ENCODE measurements at places on chromosomes 13 and 19.

DNA sequence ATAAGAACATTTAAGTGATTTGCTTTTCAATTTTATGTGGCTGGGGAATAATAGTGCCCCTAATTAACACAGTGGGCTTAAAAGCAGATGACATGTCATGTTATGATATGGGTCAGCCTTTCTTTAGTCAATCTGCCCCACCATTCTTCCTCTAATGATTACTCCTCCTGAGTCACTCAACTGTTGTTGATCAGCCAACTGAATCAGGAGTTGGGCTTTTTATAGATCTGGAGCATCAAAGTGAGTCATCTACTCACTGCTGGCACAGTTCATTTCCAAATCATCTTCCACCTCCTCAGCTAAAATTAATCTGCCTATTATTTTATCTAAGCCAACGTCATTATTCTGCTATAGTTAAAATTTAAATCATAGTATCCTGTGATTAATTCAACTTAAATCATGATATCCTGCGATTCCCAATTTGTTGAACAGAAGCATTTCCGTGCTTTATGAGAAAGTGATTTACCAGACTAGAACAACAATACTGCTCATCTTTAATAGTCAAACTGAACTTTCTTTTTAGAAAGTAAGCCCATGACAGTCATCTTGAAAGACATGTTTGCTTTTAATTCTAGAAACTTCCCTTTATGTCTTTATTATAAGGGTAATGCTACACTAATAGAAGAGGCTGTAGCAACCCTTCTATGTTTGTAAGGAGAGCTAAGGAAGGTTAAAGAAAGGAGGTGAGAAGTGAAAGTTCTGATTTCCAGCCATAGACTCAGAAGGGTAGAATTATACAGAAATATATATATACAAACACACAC is 551.4 kb downstream of the TBC1D4 start:
- no peak for DNase-seq

DNA sequence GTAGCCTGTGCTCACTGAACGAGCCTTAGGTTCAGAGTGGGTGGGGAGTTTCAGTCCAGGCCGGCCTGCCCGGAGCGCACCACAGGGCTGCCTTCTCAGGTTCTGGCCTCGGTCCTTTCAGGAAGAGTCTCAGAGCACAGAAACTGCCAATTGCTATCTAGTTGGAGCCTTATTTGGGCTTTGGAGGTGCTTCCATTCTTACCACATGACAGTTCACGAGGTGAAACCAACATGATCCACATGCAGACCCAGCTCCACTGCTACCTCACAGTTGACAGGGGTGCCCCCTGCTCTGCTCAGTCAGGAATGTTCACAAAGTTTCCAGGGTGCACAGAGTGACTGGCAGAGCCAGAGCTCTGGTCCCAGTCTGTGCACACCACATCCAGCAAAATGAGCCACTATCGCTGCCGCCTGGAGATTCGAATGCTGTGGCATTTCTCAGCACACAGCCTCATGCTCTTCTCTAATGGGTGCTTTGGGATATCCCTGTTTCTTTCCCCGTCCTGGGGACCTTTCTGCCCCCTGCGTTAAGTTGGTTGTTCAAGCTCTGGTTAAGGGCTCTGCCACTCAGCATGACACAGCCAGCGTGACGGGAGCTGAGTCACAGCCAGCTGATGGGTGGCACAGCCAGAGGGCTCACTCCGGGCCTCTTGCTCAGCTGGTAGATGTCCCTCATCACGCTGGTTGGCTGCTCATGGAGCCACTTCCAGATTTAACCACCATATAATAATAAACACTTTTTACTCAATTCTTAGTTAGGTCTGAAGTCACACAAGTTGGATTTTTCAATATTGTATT is 7.5 kb upstream of the SACS start:
- no peak for DNase-seq

- no peak for DNase-seq
These were observed 16.4 kb upstream of the EMP3 start for GRCh38 chr19:48308631-48309586.

GRCh38 chr19:17555929-17556813 is 722 bp downstream of the COLGALT1 start:
- peak; percentile 11 for DNase-seq

DNA sequence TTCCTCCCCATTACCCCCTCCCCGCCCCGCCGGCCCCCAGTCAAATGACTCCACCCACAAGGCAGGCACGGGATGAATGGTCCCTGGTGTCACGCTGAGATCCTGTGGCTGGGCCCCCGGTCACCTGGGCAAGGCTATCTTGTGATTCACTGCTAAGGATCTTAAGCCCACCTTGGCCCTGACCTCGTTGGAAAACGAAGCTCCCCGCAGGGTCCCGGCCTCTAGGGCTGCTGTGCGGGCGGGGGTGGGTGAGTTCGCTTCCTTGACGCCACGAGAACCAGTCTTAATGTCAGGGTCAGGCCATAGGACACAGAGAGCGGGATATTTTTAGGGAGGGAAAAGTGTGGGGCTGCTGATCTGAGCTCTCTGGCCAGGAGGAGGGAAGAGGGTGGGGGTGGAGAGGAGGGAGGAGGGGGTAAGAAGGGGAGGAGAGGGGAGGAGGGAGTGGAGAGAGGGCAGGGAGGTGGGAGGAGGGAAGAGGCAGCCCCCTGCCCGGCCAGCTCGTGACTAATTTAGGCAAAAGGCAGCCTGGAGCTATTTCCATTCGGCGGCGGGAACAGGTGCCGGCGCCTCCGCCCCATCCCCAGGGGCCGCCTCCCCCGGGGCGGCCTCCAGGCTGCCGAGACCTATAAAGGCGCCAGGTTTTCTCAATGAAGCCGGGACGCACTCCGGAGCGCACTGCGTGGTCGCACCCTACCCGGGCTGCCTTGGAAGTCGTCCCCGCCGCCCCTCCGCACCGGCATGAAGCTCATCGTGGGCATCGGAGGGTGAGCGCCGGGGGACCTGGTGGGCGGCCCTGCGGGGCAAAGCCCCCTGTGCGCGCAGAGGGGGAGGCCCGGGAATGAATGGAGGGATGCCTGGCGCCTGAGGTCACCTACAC is at the start of gene NMRK2:
TSS of gene NMRK2 (plus strand) at position 139 of the 880 bp plus-strand sequence. CDS start at position 742, 603 bp downstream.
- no peak for DNase-seq

DNA sequence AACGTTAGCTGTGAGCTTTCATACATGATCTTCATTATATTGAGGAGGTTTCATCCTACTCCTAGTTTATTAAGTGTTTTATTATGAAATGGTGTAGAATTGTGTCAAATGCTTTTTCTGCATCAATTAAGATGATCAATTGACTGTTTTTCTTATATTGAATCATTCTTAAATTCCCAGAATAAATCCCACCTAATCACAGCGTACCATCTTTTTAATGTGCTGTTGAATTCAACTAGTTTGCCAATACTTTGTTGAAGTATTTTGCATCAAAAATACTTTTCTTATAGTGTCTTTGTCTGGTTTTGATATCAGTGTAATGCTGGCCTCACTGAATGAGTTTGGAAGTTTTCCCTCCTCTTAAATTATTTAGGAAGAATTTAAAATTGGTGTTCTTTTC is 138.6 kb upstream of the SGCG start:
- DNase-seq: no peak

GRCh38 chr19:46745030-46745429 is 827 bp upstream of the FKRP start:
- DNase-seq: no peak

DNA sequence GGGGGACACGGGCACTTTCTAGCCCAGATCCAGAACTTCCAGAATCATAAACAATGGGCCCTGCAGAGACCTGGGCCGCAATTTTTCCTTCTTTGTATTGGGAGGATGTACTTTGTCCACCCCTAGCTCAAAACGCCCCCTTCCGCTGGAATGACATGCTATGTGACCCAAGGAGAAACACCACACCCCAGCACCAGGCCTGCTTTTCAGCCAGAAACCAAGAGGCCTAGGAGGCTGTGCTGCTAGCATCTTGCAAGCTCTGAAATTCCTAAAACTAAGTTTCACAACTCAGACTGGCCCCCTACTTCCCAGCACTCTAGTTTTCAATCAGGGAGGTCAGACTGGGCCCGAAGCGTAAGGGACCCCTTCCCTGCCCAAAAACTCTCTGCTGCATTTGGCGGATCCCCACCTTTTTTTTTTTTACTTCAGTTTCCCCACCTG is 538 bp downstream of the LSM4 start:
- peak; percentile 32 for DNase-seq

DNA sequence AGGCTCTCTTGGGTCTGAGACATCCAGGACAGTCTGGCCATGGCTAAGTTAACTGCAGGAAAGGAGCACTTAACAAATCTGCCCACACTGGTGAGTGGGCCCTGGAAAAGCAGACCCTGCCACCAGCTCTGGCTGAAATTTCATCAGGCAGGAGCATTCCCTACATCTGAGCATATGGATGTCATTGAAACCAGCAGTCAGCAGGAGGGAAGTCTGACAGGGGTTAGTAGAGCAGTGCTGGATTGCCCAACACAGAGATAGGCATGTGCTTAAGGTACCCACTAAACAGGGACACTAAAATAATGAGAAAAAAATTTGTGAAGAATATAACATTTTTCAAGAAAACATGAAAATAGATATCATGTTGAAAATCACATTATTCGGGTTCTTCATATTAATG is 13.6 kb upstream of the ACOD1 start:
- no peak for DNase-seq

DNA sequence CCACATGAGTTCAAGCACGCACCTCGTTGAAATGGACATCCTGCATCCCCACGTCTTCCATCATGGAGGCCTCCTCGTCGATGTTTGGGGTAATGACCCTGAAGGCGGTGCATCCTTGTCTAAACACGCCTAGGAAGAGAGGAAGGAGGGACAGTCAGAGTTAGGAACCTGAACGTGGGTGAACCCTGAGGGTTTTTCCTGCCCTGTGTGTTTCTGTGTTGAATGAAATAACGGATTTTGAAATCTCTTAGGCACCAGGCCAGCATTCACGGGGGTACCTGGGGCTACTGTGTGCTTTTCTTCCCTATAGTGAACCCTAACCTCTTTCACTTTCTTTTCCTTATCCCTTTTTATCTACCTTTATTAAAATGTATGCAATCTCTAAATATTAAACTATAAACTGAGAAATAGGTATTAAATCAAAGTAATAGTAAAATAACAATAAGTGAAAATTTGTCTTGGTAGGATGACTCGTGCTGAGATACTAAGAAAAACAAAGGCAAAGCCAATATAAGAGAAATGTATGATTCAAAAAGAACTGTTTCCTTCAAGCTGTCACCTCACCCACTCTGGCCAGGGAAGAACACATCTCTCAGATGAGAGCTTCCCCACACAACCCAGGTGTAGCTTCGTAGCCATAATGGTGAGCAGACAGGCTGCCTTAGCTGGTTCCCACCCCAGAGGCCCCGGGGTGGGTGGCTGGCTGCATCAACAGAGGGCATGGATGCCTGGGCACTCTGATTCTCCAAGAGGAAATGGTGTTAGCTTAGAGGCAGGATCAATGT is 72.1 kb upstream of the SLC15A1 start:
- no peak for DNase-seq

DNA sequence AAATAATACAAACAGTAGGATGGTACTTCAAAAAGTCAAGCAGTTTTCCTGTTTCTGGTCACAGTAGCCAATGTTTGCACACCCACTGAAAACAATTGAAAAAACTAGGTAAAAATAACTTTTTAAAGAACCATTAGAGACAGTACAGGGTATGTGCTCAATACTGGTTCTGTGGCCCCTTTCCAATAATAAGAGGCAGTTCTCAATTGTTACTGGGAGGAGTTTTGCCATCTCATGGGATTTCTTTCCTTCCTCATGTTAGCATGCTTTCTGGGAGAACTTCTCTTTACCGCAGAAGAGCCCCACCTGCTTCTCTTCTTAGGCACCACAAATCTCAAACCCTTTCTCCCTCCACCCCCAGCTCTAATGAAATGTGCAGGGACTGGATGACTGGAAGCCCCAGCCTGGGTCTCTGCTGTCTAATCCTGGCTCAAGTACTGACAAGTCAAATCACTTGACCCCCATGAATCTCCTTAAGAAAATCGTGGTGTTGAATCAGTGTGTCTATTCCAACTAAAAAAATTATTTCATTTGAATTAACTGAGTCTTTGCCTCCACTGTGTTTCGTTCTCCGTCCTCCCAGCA is 14.6 kb downstream of the METTL21C start:
- DNase-seq: no peak

DNA sequence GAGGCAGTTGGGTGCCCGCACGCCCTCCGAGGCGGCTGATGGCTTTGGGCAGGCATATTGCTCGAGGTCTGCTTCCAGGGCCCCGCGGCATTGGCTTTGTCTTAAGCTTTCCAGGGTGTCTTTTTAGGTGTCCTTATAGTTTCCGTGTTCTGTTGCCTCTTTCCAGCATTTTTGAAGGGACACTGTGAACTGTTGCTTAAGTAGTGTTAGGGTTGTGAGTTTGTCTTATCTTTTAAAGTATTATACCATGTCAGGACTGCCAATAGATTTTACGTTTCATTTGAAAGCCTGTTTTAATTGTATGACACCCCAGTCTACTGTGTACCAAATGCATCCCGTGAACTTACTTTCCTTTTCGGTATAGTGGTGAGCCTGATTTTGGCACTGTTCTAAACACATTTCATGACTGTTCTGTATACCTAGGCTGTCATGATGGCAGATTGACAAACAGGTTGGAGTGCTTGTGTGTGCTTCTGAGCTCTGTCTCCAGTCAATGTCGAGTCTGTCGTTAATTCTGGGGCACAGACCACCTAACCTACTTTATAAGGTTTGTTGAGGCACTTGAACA is 656 bp downstream of the PCCA start:
- DNase-seq: peak; percentile 35

Data from CD4-positive, alpha-beta T cell treated with Interleukin-2 at 100 ng/mL for 4 hours (primary cell).